Activated gamma-delta T cell (primary cell): ENCODE measurements at places on chromosomes 7 and 10.

GRCh38 chr7:74294191-74294998 is 5.2 kb downstream of the CLIP2 start:
- no peak for DNase-seq

- no peak for DNase-seq
Measured at GRCh38 chr7:40775877-40776276, 641.1 kb downstream of the SUGCT start.

GRCh38 chr7:9835199-9835598 is 1138.5 kb upstream of the PHF14 start:
- DNase-seq: no peak

DNA sequence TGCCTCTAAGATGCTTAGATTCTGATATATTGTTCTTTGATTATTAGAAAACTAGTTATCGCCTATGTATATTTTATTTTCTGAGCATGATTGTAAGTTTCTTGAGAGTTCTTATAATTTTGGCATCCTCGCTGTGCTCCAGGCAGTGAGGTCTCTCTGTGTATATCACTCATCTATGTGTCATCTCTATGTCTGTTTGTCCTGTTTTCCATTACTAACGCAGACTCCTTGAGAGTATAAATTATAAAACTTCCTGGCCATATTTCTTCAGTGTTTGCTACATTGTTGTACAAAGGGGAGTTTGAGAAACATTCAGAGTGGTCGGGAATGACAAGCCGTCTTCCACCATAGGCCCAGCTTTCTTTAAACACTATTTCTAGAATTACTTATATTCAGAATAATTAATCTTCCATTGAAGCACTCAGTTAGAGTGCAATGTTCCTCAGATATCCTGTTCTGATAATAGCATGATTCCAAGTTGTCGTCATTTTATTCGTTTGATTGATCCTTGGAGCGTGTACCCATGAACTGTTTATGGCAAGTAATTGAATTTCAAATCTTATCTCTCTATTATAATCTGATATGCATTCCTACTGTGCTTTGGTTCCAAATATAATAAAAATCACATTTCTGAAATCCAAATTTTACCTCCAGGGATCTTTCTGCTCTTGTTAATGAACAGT is 206.6 kb downstream of the BAMBI start:
- DNase-seq: no peak

GRCh38 chr10:70106958-70107791 is 25.4 kb downstream of the AIFM2 start:
- no peak for DNase-seq

- DNase-seq: no peak
Measured at GRCh38 chr7:143245123-143245522, 18.1 kb upstream of the GSTK1 start.

GRCh38 chr10:3951993-3952392 is 167.0 kb upstream of the KLF6 start:
- no peak for DNase-seq

DNA sequence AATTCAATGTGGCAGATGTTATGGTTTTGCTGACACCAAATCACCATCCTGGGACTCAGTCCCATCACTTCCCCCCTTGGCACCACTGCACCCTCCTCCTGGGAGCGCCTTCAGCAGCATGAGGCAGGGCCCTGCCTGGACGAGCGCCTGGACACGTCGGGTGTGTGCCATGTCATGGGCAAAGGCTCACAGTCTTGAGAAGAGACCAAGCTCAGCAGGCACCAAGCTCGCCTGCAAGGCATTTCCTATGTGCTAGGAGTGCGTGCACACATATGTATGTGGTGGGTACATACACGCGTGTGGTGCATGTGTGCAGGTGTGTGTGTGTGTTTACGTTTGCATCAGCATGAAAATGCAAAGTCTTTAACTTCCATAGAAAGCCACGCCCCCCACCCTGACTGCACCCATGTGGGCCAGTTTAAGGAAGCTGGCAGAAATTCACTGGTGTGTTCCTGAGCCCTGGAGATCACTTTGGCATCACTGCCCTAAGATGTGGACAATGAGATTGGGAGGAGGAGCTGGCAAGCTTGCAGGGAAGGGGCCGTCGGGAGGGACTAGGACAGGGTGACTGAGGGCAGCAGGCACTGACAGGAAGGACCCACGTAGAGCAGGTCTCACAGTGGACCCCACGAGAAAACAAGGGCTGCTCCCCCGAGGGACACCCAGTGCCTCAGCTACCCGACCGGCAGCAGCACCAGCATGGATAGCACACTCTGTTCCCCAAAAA is 169.9 kb upstream of the PPP2R2D start:
- DNase-seq: no peak

DNA sequence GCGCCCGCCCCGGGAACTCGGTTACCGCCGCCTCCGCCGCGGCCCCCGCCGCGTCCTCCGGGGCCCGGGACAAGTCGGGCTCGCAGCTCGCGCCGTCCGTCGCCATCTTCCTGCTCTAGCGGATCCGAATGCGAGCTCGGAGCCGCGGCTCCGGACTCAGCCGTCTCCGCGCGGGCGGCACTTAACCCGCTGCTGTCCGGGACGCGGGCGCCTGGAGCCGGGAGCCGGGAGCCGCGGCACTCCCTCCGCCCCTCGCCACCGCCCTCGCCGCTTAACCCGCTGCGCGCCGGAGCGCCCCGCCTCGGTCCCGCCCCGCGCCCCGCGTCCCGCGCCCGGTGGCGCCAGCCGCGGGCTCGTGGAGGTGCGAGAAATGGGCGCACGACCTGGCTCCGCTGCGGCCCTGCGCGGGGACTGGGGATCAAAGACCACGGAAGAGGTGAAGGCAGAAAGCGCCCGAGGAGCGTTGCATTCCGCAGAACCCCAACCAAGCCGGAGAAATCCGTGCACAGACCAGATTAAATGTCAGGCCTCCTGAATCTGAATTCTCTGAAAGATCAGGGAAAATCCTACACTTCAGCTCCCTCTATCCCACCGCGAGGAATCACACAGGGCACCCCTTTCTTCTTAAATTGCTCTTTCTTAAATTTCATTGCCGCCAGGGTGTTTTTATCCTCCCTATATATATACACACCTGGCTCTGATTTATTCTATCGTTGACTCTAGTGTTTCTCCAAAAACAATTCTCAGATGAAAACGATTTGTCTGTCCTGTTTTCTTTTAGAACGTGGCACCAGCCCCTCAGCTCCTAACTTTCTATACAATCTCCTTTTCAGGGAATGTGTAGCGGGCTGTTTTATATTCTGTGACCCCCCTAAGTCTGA is at the start of gene CTTNBP2:
TSS of gene CTTNBP2 (minus strand) at position 132 of the 881 bp plus-strand sequence. CDS start at position 106, 26 bp downstream.
- no peak for DNase-seq

- DNase-seq: no peak
Measured at GRCh38 chr10:125025341-125025740, 83.4 kb downstream of the ZRANB1 start.

- no peak for DNase-seq
Measured at GRCh38 chr10:118799777-118800176, 45.0 kb upstream of the CACUL1 start.

DNA sequence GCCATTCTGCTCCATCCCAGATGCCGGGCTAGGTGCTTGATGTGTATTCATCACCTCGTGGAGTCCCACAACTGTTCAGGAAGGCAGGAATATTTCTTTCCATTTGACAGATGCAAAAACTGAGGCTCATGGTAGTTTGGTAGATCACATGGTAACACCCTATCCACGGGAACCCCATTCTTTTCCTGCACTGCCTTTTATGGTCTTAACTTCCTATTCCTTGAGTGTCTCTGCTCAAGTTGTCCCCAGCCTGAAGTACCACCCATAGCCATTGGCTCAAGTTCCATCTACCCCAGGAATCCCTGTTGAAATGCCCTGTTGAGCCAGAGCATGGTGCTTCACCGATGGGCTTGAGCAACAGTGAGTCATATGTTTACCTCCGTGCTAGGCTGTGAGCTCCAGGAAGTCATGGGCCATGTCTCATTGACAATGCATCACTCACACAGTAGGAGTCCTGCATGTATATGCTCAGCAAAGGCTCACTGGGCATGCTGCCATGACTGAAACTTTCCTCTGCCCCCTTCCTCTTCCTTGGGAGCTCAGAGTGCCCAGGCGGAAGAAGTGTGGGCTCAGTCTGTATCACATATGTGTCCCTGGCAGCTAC is 71.7 kb upstream of the ADAM12 start:
- DNase-seq: no peak

GRCh38 chr10:73817826-73818225 is 6.4 kb upstream of the NDST2 start:
- no peak for DNase-seq

DNA sequence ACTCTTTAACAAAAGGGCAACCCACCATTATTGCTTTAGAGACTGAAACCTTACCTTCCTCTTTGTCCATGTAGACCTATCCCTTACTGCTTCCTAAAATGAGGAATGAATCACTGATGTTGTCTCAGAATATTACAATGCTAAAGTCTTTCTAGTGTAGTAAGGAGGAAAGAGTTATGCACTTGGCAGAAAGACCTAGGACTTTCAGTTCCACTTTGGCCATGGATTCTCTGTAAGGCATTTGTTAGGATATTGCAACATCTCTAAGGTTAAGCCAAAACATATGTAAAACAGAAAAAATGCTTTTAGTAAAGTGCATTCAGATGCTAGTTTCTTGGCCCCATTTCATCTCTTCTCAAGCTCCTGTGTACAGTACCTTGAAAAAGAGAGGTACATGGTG is 230.9 kb downstream of the PARD3 start:
- DNase-seq: no peak

DNA sequence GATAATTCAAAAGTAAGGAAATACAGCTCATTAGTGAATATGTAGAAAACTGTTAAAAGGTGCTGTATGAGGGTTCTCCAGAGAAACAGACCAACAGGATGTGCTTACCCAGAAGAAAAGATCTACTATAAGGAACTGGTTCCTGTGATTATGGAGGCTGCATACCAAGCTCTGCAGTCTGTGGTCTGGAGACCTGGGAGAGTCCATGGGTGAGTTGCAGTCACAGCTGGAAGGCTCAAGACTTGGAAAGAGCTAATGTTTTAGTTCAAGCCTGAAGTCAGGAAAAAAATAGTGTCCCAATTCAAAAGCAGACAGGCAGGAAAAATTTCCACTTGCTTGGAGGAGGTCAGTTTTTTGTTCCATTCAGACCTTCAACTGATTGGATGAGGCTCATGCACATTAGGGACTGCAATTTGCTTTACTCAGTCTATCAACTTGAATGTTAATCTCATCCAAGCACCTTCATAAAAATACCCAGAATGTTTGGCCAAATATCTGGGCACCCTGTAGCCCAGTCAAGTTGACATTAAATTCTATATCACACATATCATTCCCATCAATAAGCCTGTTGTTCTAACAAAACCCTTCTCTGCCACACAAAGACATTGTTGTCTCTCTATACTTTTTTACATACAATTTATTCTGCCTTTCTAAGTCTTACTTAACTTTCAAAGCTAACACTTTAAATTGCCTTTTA is 197.9 kb upstream of the KLF6 start:
- no peak for DNase-seq

DNA sequence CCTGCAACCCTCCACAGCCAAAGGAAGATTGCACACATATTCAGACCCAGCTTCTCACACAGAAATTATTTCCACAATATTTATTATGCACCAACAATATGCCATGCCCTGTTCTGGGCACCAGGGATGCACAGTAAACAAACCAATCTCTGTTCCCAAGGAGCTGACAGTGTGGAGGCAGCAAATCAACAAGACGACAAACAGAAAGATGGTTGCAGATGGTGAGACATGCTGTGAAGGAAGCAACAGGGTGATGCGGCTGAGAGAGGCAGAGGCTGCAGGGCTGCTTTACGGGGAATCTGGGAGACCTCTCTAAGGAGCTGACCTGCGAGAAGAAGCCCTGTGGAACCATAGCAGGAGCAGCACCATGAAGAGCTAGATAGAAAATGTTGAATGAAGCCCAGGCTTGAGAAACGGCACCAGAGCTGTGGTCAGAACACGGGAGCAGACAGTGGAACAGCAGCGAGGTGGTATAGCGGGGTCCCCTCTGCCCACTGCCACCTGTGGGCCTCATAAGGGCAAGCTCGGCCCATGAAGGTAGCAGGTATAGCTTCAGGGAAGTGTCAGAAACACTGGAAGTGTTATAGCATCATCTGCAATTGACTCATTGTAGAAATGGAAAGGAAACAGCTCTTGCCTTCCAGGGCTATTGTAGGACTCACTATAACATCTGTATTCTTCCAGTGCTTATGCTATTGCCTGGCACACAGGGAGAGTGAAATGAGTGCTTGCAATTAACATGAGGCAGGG is 17.4 kb downstream of the RBP3 start:
- DNase-seq: no peak

GRCh38 chr10:120386896-120387295 is 70.1 kb upstream of the PLPP4 start:
- DNase-seq: no peak

DNA sequence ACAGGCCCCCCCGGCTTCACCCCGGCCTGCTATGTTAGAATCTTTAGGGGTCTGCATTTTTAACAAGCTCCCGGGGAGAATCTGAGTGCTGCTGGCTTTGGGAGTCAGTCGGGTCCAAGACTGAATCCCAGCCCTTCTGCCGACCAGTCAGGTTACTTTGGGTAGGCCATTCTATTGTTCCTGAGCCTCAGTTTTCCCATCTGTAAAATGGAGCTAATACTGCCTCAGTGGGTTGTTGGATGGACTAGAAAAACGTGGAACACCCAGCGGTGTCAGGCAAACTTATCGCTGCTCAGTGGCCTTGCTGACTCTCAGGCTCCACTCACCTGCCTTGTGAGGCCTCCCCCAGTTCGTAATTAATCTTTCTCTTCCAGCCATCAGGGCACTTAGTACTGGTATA is 11.7 kb downstream of the TBATA start:
- no peak for DNase-seq

- DNase-seq: no peak
Measured at GRCh38 chr7:54476609-54477008, 65.6 kb upstream of the VSTM2A start.

GRCh38 chr10:90313576-90314325 is 544.1 kb downstream of the HTR7 start:
- no peak for DNase-seq

- DNase-seq: no peak
Measured at GRCh38 chr10:91610444-91610843, 22.4 kb downstream of the PPP1R3C start.

DNA sequence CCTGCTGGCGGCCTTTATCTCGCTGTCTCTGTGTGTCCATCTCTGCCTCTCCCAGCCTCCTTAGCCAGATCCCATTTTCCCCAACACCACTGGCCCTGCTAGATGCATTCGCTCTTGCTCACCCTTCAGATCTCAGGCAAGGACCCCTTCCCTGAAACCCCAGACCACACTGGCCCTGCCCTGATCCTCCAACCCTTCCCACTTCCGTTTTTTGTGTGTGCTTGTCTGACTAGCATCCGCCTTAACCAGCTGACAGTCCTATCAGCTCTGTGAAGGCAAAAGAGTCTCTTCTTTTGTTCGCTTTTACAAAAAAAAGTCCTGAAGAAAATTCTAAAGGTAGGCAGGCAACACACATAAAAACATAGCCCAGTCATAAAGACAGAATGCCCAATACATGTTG is 28.7 kb downstream of the CHST15 start:
- DNase-seq: no peak

DNA sequence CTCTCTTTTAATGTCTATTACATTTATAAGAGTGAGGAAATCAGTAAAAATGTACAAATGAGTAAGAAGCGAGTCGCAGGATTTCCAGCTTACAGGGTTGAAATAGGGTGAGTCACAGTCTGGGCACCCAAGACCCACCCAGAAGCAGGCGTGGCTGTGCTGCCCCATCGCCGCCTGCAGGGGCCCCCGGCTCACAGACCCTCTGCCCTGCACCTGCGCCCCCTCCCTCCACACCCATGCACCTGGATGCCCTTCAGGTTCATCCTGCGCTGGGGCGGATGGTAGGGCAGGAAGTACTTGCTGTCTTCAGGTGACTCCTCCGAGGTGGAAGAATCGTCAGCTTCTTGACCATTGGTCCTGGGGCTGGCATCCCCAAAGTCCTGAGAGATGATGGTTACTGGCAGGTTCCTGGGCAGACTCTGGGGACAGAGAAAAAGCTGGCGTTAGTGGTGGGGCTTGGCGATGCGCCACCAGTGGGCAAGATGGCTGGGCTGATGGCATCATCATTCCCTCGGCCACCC is 90.2 kb upstream of the GNA12 start:
- DNase-seq: no peak
